ENCODE measurements at places on chromosomes 1 and 21. TPM values are rescaled to one million over a fixed set of nuclear protein-coding genes. Genes with fewer than 3 reads are reported as not detected.

DNA sequence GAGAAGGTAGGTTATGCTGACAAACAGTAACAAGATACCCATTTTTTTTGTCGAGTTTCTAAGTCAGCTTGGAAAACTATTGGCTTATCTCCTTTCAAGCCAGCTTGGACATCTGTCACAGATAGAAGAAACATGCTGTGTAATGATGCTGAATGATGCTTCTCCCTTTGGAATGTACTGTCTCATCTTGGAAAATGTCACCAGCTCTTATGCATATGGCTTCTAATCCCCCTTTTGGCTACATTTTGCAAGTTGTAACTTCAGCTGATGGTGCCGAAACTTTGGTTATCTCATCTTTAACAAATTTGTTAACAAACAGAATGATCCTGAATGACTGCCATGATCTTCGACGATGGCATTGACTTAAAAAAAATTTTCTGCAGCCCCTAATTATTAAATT lies 68.8 kb upstream of the ST6GALNAC3 start:
- DNase-seq, result no peak

GRCh38 chr1:117051224-117052064 lies 8.7 kb upstream of the TTF2 start:
- DNase-seq, result no peak

DNA sequence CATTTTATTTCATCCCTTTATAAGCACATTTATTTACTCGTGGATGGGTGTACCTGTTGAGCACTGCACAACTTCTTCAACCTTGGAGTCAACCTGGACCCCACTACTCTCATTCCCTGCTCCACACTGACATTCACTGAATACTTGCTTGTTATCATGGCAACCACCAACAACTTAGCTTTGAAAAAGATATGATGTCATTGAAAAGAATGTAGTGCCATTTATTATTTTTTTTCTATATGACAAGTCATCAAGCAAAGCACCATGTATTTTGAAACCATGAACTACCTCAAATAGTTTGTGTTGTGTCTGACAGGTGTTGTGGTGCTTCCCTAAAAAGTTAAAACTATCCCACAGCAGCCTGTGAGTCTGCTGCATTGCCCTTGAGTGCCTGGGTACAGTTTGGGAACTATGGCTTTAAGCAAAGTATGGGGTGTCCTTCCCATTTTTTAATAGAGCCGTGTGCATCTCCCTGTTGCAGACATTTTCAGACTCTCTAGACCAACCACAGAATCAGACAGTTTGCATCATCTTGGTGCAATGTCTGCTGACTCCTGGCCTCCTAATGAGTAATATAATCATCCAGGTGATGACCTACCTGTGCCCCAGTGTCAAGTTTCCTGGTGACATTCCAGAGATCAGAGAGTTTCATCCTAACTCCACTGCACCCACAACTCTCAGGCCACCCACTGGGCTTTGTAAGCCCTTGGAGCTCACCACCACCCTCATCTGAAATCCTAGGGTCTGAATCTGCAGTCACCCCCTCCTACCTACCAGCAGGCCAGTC lies 339.7 kb upstream of the PROX1 start:
- DNase-seq, result no peak

GRCh38 chr1:36650200-36651065 lies 167.7 kb upstream of the CSF3R start:
- peak; percentile 64 for DNase-seq

DNA sequence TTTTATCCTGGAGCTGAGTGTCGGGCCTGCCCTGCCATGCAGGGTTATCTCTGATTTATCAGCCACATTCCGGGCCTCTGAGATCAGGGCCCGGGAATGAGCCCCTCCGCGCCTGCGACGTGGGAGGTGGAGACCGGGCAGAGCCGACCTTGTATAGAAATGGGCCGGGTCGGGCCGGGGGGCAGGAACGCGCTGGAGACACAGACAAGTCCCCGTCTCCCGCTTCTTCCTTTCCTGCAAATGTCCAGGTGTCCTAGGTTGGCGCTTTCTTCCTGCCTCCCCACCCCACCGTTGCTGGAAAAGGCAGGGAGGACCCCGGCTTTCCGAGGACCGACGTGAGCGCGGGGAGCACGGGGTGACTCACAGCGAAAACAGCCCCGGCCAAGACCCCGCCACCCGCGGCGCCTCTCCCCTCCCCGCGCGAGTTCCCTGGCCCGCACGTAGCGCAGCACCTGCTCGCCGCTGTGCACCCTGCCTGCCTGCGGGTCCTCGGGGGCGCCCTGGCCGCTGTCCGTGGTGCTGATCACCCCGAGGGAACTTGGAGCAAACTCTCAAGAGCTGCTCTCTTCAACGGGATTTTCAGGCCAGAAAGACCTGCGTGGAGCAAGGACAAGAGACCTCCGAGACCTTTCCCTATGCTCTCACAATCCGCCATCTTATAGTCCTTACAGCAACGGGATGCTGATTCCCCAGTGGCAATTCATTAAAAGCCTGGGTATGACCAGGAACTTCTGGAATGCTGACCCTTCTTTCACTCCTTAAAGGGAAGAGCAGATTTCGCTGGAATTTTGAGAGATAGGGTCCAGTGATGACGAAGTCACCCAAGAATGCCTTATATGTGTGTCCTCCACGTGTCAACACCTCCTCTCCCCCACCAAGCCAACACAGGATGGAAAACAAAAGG lies 475 bp upstream of the NPPB start:
- peak; percentile 78 for DNase-seq

DNA sequence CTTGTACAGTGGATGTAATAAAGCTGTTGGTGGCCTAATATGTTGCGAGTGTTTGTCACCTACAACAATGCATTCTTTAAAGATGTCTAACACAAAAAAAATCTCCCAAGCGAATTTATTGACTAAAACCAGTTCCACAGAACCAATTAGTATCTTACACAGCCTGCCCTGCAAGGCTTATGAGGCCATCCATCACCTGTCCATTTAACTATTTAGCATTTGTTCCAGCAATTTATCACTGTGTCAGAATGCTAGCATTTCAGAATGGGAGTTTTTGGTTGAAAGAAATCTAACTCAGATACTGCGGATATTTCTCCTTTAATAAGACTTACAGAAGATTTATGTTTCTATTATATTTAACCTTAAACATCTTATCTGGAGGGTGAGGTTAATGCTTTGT lies 831.1 kb upstream of the PRMT6 start:
- no peak for DNase-seq

DNA sequence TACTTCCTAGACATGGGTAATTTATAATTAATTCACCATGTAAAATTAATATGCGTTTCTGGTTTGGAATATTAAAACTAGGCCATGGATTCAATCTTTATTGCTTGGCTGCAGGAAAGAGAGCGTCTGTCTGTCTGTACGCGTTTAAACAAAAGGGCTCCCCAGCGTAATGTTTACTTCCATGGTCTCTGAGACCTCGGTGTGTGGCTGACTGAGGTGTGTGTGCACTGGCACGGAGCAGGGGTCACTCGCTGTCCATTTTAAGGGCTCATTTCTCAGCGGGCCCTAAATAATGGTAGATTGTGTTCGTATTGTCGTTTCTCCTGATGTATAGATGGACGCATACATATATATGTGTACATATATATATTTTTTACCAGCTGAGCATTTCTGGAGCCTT lies 119.6 kb downstream of the ATG4C start:
- no peak for DNase-seq

- DNase-seq, result no peak
Measured at GRCh38 chr1:28871631-28872401, 42.6 kb upstream of the EPB41 start.

DNA sequence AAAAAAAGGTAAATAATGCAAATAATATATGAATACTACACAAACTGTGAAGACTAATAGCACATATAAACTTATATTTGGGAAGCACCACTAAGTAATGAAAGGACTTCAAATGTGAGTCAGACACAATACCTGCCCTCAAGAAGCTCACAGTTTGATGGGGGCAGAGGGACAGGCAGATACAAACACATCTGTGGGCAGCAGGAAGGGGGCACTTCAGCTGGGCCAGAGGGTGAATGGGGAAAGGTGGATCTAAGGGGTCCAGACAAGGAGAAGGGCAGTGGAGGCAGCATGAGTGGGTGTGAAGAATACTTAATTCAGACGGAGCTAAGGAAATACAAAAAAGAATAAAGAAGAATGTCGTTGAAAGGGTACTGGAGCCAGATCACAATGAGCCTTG lies 114.2 kb downstream of the TGFBR3 start:
- DNase-seq, result no peak

GRCh38 chr1:209404577-209404976 lies 178.9 kb upstream of the CAMK1G start:
- no peak for DNase-seq

The LRRC8D gene
- 5.1 TPM for total RNA-seq

The FAM151A gene
- 2.1 TPM for total RNA-seq

The CHTOP gene
- total RNA-seq, result 68.1 TPM

The VTCN1 gene
- not detected for total RNA-seq

The FNDC5 gene
- 139 TPM for total RNA-seq

The BGLAP gene
- 0.83 TPM for total RNA-seq

The C1orf74 gene
- total RNA-seq, result 1.9 TPM
